ENCODE measurements at places on chromosomes 11 and 22.

GRCh38 chr22:41862530-41863266, 29.8 kb downstream of the SREBF2 start:
- DNase-seq: no peak

DNA sequence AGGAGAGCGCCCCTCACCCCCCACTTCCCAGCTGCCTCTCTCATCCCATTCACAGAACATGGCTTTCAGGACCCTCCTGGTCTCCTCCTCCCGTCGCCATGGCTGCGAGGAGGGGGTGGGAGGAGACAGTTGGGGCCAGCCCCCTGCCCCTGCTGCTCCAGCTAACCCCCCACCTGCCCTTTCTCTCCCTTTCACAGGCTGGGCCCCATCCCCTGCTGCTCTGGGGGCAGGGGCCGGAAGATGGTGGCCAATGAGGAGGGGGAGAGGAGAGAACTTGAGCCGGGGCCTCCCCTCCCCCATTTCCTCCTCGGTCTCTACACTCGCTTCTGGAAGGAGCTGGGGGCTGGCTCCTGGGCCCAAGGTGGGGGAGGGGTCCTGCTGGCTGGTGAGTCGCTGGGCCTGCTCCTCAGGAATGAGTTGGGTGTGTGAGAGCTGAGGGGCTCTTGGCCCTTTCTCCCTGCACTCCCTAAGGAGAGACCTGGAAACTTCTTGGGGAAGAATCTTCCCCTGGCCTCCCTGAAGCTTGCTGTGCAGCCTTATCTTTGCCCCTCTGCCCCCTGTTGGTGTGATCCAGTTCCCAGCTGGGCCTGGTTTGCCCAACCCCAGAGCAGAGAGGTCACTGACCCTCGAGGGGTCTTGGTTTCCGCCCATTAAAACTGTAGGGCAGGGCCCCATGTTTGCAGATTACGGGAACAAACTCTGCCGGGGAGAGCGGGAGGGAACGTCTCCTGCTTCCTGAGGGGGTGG, 10.2 kb downstream of the YPEL4 start:
- no peak for DNase-seq

DNA sequence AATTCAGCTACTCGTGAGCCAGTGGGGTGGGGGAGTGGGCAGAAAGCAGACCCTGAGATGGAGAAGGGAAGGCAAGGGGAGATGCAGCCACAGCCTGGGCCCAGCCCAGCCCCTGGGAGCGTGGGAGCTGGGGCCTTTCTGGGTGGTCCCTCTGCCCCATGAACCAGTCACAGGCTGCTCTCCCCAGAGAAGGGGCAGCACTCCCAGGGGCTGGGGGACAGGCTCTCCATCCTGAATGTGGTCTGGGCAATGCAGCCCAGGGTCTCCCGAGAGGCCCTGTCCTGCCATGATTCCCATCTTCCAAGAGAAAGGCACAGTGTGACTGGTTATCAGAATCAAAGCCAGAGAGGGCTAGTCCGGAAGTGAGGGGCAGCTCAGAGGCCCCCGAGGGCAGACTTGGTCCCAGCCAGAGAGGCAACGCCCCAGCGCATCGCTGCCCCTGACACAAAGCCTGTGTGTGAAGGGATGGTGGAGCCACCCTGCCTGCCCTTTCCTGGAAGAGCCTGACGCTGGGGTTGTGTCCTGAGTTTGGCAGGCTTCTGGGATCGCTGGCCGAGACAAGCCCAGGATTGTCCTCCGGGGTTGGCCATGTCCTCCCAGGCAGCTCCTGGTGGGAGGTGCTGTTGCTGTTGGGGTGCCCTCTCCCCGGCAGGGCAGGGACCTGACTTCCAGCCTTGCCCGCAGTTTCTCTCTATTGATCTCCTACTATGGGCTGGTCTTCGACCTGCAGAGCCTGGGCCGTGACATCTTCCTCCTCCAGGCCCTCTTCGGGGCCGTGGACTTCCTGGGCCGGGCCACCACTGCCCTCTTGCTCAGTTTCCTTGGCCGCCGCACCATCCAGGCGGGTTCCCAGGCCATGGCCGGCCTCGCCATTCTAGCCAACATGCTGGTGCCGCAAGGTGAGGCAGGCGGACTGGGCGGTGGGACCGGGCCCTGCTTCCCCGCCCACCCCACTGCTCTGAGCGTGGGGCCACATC, 23.8 kb upstream of the SLC22A12 start:
- no peak for DNase-seq

- no peak for DNase-seq
Observed at GRCh38 chr11:42800041-42800440, 511.8 kb upstream of the API5 start.

Measured in stimulated activated CD8-positive, alpha-beta memory T cell treated with anti-CD3 and anti-CD28 coated beads, Interleukin-12 subunit alpha, Interleukin-12 subunit beta, amount 100 ng/mL, for 1 hour (primary cell).